Stimulated activated CD8-positive, alpha-beta memory T cell treated with anti-CD3 and anti-CD28 coated beads, Interleukin-4, amount 100 ng/mL, for 1 hour (primary cell): ENCODE measurements at places on chromosomes 13 and 19.

DNA sequence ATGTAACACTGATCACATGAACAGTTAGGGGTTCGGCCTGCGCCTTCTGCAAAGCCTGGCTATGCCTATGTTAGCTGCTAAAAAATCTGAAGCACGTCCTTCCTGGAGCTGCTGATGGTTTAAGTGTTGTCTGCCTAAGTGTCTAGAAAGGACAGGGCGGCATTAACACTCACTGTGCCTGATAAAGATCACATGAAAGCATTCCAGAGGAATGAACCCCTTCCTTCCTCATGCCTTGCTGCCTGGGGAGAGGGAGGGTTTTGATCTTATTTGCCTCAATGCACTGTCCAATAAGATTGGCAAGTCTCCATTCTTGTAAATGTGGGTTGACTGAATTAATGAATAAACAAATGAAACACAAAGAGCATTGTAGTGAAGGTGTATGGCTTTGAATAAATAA is 5.2 kb downstream of the DOCK9 start:
- DNase-seq = no peak

DNA sequence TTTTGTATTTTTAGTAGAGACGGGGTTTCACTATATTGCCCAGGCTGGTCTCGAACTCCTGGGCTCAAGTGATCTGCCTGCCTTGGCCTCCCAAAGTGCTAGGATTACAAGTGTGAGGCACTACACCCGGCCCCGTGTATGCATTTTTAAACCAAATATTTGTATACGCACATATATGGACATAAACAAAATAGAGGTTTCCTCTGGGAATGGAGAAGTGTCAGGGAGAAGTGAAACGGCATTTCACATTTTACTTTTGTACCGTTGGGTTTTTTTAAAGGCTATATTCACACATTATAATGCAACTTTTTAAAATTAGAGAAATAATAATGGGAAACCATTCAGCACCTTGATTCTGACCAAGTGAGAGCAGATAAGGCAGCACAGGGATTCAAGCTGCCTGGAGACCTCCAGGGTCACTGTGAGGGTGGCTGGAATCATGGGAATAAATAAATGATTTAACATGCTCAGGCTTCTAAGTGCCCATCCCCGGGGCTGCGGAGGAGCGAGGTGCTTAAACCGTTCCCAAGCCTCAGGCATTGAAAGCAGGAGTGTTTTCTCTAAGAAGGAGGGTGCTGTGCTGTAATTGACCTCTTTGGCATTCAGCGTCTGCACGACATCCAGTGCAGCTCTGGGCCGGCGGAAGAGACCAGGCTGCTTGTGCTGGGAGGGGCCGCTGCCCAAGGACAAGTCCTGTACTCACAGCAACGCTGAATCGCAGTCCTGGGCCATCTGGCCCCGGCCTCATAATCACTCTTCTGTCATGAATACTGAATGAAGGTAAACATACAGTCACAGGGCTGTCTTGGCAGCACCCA is 24.7 kb downstream of the GPR42 start:
- DNase-seq = no peak

- no peak for DNase-seq
Observed at GRCh38 chr19:852136-853013, at the start of gene ELANE. Gene ELANE (plus strand): TSS chr19:852303. CDS start chr19:852329, 26 bp downstream.

DNA sequence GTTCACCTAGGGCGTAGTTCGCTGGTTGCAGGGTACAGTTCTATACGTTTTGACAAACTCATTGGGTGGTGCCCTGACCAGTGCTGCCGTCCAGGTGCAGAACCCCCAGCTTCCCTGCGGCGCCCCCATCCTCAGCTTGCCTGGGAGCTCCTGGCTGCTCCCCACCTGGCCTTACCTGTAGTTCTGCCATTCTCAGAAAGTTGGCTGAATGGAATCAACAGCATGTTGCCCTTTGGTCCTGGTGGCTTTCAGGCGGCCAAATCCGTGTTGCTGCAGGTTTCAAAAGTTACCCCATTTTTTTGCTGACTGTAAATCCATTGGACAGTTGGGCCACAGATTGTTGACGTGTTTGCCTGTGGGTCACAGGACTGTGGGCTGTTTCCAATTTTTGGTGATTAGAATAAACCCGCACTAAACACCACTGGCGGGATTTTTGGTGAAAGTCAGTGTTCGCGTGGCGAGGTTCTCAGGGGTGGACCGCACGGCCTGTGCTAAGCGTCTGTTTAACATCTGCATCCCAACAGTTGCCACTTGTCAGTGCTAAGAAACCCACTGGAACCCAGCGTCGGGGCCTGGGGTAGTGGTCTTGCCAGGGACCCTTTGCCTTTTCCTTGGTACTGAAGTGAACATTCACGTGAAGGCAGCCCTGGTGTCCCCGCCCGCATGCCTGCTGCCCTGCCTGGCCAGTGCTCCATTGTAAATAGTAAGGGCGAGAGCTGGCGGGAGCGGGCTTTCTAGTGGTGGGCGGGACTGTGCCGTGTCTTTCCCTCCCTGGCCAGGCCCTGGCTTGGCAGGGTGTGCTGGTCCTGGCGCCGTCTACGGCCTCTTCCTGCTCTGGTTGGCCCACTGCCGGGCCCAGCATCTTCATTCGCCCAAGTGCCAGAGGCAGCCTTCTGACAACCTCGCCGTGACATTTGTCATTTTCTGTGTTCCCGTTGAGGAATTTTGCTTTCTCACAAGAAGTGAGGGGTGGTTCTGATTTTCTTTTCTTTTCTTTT is 3.3 kb downstream of the DOT1L start:
- no peak for DNase-seq

- DNase-seq = no peak
Observed at GRCh38 chr13:60134376-60134775, 29.4 kb downstream of the DIAPH3 start.

DNA sequence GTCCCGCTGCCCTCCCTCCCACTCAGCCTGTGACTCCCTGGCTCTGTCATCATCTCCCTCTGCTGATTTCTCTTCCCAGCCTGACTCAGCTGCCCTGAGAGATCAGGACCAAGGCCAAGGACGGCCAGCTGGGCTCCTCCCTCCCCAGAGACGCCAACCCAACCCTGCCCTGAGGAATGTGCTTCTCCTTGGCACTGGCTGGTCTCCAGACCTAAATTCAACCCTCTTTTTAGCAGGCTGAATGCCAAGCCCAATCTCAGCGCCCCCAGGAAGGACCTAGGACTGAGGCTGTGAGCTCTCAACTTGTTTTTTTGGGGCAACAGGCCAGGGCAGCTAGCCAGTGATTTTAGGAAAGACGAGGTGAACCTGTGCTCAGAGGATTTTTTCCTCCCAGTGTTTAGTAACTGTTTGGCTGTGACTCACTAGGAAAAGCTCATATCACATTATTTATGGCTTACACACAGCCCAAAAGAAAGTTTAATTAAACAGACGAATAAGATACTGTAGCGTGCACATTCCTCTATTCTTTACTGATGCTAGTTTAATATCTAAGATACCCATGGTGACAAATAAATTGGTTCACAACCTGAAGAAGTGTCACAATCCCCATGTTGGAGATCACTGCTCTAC is 7.4 kb upstream of the IGFL1 start:
- DNase-seq = no peak

GRCh38 chr13:23466144-23467002 is 32.9 kb upstream of the SACS start:
- peak; percentile 34 for DNase-seq

DNA sequence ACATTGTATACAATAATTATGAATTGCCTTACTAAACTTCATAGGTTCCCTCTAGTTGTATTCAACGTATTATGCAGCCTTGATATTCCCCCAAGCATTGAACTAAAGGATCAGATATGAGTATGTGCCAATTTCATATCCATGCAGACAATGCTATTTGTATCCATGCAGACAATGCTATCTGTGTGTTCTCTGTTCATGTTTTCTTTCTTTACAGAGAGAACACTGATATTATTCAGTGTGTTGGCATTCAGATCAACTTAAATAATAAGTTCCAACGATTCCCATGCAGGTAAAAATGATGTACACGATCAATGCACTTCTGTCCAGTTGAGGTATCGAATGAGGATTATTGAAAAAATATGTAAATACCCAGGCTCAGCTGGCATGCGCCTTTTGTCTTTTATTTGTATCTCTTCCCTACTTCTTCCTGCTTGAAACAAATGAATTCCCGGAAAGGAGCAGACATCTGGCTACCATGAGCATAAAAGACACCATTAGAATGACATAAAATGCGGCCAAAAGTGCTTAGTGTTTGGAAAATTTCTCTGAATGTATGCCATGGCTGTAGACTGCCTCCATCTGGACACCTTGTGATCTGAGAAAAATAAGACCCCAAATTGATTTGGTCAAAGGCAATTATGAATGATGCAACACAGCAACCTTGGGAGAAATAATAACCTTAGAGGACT is 731.5 kb downstream of the SLITRK1 start:
- no peak for DNase-seq

GRCh38 chr19:13189600-13189999 is 39.4 kb downstream of the IER2 start:
- no peak for DNase-seq

DNA sequence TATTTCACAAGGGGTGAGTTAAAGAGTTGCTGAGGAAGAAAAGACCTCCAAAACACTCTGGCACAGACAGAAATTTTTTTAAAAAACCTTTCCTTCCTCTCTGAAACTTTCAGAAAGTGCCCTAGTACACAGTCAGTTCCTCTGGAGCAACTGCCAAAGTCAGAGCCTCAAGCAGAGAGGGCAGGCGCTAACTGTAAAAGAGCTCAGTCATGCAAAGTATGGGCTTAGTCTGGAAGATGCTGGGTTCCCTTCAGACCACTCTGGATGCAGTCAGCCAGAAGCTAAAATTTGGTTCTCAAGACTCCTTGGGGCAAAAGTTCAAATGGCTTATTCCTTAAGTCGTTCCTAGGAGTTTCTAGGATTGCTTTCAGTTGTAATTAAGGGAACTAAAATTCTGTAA is 671.6 kb downstream of the PCDH9 start:
- no peak for DNase-seq

DNA sequence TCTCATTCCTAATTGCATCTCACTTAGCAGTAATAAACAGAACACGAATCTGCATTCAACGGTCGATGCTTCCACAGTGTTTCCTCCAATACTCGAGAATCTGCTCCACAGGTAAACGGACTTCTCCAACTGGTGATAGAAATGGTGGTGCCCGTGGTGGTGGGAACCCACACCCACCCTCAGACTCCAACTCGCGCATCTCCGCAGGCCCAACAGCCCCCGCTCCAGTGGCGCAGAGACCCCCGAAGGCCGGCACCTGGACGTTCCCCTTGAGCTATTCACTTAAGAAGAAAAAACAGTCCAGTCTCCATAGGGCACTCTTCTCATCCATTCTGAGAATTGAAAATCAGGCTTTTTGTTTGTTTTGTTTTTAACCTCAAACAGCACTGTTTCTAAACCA is 13.8 kb upstream of the RASA3 start:
- DNase-seq = no peak

DNA sequence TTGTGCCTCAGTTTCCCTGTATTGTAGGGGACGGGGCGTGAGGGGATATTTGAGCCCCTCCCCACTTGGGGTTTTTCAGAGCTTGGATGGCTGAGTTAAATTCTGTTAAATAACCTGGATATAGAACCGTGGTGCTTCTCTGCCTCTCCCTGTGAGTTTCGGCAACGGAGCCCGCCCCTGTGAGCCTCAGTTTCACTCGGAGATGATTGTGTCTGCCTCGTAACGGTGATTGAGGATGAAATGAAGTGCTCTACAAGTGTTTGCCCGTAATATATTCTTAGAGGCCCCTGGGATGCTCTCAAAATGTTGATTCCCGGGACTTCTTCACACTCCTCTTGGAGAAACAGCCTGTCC is 509 bp downstream of the KXD1 start:
- no peak for DNase-seq

- DNase-seq = no peak
Observed at GRCh38 chr13:73401769-73402168, 343.0 kb downstream of the KLF5 start.

DNA sequence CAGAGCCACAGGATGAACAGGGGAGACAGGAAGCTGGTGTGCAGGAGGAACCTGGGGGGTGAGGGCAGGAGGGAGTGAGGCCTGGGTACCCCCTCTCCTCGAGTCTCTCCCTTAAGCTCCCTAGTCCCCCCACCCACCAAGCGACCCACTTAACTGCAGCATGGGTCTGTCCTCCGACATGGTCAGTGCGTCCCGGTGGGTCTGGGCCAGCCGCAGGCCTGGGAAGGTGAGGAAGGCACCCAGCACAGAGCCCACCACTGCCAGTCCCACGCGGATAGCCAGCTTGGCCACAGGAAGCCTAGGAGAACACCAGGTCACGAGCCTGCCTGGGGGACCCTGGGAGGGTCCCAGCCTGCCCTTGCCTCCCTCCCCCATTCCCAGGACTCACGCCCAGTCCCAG is 16.9 kb downstream of the TMEM161A start:
- no peak for DNase-seq

DNA sequence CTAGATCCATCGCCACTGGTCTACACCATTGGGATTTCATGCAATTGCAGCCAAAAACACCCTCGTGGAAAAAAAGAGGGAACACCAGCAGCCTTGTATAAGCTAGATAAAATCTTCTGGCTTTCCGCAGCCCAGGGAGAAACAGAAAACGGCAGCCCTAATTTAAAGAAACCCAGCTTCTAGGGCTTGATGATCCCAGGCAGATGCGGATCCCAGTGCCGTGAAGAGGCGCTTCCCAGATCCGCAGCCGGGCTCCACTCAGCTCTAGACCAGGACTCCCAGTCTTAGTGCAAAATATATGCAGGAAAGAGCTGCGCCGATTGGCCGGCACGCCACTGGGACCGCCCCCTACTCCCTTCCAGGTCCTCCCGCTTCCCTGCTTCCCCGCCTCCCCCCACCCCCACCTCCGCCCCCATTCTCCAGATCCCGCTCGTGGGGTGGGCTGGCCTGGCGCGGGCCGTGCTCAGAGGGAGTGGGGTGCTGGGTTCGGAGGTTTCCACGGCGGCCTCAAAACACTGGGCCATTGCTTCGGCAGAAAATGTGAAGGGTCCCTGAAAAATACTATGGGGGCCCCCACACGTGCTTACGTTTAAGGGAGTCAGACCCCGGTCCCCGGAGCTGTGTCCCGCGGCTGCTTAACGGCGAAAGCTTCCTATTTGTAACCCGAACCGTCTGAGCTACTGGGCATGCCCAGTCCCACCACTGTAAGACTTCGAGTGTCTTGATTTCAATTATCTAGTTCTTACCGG is 63.1 kb downstream of the SERP2 start:
- DNase-seq = no peak

- DNase-seq = no peak
Observed at GRCh38 chr13:25836574-25837336, 215.1 kb downstream of the SHISA2 start.

DNA sequence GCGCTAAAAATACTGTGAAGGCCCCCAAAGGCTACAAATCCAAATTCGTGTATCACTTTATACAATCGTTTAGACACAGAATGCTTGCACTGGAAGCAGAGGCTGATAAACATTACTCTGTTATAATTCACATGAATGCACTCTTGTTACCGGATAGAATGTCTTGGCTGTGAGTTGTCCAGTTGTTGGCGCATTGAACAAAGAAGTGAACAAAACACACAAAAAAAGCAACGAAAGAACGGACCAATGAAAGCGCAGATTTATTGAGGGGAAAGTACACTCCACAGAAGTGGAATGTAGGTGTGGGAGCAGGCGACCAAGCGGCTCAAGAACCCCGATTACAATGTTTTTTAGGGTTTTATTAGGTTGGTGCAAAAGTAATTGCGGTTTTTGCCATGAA is 529 bp upstream of the ZNF418 start:
- no peak for DNase-seq
